ENCODE measurements at places on chromosomes 16 and 17.

DNA sequence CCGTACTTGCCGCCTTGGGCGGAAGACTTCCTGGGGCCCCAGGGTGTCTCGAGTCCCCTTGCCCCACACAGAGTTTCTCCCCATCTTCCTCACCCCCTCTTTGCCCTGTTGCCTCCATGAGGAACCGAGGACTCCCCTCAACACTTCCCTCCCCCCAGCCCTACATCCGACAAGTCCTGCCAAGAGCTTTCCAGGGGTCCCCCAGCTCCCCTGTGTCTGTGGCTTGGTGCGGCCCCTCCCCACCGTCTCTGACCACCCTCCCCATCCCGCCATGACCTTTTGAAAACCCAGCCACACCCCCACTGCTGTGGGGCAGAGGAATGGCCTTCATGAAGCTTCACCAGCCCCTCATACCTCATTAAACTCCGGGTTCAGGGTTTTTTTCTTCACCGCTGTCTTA is 11.4 kb downstream of the SCGB1C2 start:
- no peak for DNase-seq

DNA sequence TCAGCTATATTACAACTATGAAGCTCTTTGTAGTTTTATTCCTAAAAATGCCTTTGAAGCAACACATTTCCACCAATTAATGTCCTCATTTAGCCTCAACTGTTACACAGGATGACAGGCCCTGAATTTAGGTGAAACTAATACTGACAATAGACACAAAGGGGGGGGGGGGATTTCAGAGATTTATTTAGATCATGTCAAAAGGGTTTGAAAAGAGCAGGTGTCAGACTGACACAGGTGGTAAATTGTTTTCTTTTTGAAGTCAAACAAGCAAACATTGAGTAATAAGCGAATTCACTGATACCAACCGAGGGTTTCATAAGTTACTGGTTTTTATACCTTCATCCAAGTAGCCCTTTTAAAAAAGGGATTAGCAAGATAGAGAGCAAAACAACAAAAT is 40.8 kb downstream of the KANSL1 start:
- no peak for DNase-seq

DNA sequence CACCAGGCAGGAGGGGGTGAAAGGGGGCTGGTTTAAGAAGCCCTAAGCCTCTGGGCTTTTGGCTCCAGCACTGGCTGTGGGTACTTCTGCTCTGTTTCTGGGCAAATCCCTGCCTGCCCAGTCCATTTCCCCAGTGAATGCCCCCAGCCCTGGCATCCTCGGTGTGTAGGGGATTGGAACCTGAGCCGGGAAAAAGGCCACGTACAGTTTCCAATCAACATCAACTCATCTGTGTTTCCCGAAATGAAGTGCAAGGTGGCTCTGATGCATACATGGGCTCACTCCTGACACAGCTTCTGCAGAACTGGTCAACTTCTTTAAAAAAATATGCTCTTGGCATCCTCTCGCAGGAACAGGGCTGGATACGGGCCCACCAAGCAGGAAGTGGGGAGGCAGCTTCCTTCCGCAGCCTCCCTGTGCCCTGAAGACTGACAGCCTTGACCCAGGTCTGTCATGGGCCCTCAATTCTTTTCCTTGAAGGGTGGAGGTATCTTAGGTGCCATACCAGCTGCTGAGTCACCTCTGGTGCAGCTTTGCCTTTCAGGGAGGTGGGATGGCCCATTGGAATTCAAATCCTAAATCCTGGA is 73.3 kb downstream of the N4BP1 start:
- DNase-seq = peak; percentile 44

GRCh38 chr16:81994485-81994884 is 16.8 kb downstream of the SDR42E1 start:
- DNase-seq = no peak

- DNase-seq = peak; percentile 54
Observed at GRCh38 chr17:35849469-35850348, 19.0 kb downstream of the HEATR9 start.

DNA sequence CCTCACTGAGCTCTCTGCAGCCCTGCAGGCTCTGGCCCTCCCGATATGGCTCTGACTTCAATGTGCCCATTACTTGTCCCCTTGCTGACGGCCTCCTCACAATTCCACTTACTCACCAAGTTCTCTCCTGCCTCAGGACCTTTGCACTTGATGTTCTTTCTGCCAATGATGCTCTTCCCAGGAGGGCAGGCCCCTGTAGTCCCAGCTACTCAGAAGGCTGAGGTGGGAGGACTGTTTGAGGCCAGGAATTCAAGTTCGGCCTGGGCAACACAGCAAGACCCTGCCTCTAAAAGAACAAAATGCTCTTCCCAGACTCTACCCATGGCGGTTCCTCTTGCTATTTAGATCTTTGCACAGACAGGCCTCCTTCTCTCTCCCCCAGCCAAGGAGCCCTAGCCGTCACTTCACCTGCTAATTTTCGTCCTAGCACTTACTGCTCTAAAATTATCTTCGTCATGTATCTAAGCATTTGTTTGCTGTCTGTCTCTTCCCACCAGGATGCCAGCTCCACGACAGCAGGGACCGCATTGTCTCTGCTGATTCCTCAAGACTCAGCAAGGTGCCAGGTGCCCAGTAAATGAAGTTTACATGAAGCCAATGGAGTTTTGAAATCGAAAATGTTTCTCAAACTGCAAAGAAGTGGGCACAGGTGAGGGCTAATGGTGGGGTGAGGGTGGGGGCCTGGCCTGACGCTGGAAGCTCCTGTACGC is 626 bp upstream of the RAI1 start:
- no peak for DNase-seq

DNA sequence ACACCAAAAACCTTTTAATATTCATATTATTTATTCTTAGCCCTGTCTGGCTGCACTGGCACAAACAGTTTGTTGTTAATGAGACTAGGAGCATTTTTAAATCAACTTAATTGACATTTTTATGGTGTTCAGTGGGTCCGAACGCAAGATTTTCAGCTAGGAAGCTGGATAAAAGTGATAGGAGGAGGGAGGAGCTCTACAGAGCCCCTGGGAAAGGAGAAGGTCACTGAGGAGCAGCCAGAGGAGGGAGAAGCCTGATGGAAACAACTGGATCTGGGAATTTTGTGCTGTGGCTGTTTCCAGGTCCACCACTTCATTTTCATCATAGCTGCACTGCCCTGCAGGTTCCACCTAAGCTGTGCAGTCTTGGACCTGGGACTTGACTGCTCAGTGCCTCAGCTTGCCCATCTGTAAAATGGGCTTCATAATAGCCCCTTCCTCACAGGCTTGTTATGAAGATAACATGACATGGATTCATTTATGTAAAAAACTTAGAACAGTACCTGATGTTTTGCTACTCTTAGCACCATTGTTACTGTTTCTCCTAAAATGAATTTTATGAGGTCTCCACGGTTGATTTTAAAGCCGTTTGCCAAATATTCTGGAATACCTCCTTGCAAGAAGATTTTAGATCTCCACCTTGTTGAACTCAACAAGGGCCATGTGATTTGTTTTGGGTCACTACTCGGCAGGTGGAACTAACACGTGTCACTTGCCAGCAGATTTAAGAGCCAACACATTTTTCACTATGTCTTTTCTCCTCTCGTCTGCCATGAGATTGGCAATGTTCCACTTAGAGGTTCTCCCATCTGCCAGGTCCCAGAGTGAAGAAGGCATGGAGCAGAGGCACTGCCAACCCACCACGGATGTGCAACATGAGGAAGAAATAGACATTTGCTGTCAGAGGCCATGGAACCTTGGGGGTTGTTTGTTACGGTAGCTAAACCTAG is 18.7 kb upstream of the GRIN2A start:
- no peak for DNase-seq

DNA sequence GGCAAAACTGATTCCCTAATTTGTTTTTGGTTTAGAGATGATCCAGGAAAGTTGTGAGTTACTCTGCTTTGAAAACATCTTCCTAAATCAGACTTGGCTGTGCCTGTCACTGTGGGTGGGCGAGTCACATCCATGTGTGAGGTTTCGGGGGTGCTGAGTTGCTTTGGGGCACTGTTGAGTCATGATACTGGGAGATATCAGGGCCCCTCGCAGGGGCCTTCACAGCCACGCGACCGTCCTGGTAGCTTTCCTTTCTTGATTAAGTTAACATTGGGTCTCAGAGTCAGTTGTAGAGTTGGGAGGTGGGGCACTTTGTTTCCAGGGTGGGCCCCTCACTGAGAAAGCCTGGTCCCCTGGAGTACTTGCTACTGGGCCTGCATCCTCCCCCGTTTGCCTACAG is 58.3 kb upstream of the LGALS9 start:
- no peak for DNase-seq

DNA sequence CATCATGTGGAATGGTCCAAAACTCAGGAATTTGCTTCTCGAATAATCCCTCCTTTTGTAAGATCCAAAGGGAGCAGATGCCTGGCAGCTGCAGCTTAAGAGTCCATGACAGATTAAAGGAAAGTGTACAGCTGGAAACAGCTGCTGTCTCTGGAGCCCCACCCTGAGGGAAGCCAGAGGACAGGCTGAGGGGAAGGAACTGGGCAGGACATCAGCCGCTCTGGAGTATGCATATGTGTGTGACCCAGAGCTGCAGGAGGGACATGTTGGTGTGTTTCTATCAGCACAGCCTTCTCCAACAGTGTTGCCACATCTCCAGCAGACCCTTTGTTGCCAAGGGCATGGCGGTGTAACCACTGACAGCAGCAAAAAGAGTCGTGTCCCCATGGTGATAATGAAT is 46.2 kb downstream of the CYB561 start:
- DNase-seq = peak; percentile 67

GRCh38 chr16:74438492-74438979 is 17.3 kb upstream of the CLEC18B start:
- no peak for DNase-seq

DNA sequence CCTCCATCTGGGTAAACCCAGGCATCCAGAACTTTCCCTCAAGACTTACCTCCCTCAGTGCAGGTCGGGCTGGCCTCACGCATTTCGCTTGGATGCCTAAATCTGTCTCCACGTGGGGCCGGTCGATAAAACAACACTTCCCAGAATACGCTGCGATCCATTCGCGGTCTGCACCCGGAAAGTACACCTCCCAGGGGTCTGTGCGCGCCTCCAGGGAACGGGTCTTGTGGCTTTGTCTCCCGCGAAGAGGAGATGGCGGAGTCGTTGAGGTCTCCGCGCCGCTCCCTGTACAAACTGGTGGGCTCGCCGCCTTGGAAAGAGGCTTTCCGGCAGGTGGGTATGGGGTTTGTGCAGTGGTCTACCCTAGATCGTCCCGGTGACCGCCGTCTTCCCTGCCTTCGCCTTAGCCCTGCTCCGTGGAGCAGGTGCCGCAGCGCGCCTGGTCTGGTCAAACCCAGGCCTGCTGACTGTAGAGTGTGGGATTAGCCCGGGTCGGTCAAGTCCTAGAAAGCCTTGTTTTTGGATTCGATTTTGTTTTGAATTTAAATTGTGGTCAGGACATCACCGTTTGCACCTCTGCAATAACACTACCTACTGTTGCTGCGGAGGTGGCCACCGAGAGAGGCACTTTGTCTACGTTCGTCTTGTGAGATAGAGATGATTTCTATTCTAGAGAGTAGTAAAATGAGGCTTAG is at the start of gene RPAIN:
TSS of gene RPAIN (plus strand) at position 224 of the 695 bp plus-strand sequence. CDS start at position 253, 29 bp downstream.
- peak; percentile 88 for DNase-seq

DNA sequence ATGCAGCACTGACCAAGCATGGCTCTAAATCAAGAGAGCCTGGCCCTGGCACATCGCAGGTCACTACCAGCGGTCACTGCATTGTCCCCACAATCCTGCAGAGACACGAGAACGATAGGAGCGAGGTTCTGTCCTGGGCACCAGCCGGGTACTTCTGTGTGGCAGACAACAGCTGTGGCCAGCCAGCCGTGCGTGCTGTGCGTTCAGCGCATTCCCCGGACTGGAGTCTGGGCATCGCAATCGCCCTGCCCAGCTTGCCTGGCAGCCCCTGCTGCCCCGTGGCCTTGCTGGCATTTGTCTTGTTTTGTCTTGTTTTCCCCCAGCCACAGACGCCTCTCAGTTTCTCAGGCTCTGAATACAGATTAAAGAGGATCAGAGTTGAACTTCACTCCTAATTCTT is 33.9 kb downstream of the COTL1 start:
- no peak for DNase-seq

DNA sequence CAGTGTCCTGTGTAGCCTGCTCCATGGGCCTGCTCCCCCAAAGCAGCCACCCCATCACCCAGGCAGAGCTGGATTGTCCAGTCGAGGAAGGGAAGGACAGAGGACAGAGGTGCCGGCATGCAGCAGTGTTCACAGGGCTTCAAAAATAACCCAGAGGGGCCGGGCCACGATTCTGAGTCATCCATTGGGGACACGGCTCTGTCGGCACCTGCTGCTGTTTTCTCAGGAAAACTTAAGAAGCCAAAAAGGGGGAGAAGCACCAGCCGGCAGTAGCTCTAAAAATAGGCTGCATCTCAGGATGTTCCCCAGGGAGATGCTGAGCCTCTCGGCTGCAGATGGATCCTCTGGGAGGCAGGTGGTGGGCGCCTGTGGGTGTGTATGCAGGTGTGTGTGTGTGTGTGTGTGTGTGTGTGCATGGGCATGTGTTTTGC is 1.6 kb downstream of the CA7 start:
- DNase-seq = no peak

DNA sequence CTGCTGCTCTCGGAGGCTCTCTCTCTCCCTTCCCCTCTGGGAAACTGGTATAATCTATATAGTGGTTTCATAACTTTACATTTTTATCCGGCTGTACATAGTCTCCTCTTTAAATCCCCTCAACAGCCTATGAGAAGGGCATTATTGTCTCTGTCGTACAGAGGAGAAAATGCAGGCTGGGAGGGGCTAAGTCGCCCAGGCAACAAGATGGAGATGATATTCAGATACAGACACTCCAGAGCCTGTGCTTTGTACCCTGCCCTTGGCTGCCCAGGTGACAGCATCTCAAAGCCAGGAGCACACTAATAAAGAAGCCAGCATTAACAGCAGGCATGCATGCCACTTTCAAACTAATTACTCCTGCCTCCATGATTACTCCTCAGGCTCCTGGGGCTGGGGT is 4.7 kb upstream of the EIF1 start:
- DNase-seq = no peak

DNA sequence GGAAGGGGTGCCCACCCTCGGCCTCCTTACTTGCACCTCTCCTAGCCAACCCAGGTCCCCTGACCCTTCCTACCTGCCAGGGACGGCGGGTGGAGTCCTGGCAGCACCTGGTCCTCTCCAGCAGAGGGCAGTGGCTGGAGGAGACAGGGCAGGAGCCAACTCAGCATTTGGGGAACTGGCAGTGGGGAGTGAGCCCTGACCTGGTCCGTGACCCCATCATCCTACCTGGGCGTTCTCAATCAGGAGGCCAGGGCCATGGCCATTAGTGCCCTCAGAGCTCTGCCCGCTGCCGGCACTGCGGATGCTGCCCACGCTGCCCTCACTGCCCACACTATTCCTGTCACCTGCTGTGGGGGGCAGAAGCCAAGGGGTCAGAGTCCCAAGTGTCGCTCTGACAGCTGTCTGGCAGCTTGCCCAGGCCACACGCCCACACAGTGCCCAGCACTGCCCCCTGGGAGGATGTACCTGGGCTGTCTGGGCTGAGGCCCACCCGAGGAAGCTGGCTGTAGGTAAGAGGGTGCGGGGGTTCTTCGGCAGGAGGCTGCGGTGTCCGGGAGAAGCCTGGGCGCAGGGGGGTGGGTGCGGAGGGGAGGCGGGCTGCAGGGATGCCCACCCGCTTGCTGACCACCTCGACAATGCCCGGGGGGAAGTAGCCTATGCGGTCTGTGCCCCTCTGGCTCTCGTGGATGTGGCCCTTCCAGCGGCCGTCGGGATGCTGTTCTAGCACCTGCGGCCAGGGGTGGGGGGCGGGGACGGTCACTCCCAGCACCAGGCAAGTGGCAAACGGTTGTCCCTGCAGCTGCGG is 10.8 kb downstream of the CASKIN2 start:
- DNase-seq = peak; percentile 58

- no peak for DNase-seq
Observed at GRCh38 chr16:72937916-72938794, 109.8 kb downstream of the ZFHX3 start.
